ENCODE measurements at places on chromosomes 12 and 14.

DNA sequence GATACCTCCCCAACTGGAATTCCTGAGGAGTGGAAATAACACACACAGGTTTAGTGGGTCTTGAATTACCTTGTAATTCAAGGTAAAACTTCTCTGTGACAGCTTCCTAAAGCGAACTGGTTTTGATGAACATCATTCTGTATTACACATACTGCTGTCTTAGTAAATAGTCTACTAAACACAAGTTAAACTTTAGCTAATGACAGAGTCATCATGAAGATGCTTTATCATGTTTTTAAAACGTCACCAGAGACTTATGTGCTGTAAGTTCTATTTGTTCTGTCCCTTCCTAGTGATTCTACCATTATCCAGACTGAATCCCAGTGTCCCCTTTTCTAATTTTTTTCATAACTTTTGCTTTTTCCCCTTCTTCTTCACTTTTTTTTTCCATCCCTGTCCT lies 11.6 kb upstream of the GXYLT1 start:
- no peak for DNase-seq

- no peak for DNase-seq
Measured at GRCh38 chr14:61362072-61362750, 40.8 kb downstream of the PRKCH start.

DNA sequence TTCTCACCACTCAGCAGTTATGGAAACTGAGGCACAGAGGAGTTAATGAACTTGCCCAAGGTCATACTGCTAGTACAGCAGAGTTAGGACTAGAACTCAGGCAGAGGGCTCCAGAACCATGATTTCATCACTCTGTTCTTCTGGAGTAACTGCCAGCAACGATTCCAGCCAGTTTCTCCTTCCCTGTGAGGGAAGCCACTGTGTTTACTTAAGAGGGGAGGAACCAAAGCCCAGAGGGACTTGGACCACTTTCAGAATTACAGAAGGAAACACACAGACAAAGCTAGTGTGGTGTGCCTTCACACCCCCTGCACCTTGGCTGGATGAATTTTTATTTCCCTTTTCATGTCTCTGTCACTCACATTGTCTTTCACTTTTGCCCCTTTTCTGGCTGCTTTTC lies 398.2 kb downstream of the DPF3 start:
- no peak for DNase-seq

DNA sequence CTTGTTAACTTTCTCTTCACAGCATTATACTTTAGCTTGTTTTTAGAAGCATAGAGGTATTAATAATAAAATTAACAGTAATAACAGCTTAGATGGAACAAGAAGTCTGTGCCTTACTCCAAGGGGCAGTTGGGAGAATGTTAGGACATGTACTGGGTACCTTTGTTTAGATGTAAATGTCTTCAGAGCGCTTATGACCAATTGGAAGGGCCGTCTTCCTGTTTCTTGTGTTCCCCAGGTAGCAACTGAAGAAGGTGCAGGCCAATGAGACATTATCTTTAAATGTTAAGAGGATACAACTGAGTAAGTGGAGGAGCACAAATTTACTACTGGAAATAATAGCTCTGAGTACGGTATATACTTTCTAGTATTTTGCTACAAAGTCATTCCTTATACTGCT lies 180.9 kb upstream of the SYT1 start:
- DNase-seq, result no peak

DNA sequence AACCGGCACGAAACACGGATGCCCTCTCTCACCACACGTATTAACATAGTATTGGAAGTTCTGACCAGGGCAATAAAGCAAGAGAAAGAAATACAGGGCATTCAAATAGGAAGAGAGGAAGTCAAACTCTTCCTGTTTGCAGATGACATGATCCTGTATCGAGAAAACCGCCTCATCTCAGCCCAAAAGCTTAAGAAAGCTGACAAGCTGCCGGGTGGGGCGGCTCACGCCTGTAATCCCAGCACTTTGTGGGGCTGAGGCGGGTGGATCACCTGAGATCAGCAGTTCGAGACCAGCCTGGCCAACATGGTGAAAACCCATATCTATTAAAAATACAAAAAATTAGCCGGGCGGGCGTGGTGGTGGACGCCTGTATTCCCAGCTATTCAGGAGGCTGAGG lies 17.7 kb downstream of the OR6S1 start:
- no peak for DNase-seq

DNA sequence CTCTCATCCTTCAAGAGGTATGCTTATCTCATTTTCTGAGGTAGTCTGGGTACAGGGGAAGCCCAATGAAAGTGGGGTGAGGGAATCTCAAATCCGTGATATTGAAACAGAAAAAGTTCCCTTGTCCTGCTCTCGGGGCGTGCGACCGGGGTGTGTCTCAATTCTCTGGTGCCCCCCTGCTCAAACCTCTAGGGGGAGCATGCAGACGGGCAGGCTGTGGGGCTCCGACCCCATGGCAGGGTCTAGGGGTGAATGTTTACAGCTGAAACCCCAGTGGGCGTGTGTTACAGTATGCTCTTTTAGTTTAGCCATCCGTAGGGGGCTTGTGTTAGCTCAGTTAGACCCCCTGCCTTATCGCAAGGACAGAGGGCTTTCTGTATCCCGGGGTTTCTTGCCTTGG lies 68.7 kb downstream of the PTPRQ start:
- DNase-seq, result no peak

DNA sequence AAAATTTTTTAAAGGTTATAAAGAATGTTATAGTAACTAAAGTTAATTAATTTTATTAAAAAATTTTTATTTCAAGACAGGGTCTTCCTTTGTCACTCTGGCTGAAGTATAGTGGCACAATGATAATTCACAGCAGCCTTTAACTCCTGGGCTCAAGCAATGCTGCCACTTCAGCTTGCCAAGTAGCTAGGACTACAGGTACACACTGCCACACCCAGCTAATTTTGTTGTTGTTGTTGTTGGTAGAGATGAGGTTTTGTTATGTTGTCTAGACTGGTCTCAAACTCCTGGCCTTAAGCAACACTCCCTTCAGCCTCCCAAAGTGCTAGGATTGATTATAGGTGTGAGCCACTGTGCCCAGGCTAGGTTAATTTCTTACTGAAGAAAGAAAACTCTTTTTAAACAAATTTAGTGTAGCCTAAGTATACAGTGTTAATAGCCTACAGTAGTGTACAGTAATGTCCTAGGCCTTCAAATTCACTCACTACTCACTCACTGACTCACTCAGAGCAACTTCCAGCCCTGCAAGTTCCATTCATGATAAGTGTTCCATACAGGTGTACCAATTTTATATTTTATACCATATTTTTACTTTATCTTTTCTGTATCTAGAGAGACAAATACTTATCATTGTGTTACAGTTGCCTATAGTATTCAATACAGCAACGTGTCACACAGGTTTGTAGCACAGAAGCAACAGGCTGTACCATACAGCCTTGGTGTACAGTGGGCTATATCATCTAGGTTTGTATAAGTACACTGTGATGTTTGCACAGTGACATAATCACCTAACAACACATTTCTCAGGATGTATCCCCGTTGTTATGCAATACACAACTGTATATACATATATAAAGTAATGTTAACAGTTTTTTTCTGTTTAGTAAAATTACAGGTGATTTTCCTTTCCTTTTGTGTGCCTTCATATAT lies 24.7 kb upstream of the DNAAF2 start:
- DNase-seq, result no peak

- no peak for DNase-seq
Measured at GRCh38 chr14:21086908-21087293, 11.6 kb downstream of the ZNF219 start.

DNA sequence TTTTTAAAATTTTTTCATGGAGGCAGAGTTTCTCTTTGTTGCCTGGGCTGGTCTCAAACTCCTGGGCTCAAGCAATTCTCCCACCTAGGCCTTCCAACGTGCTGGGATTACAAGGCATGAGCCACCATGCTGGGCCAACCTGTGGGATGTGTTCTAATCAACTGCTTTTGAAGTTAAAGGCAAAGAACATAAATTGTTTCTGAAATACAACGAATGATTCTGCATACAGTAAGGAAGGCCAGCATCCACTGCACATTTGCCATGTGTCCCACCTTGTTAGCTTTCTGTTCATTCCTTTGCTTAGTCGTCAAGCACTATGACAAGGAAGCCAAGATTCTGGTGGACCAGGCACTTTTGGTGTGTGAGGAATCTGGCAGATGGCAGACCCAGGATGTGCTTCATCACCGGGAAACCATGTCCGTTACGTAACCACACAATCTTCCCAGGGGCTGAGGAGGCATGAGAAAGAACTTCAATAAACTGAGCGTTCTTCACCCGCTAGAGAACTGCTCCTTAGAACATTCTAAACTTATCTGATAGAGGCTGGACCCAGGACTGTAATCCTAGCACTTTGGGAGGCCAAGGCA lies 24.5 kb downstream of the MOK start:
- DNase-seq, result no peak

DNA sequence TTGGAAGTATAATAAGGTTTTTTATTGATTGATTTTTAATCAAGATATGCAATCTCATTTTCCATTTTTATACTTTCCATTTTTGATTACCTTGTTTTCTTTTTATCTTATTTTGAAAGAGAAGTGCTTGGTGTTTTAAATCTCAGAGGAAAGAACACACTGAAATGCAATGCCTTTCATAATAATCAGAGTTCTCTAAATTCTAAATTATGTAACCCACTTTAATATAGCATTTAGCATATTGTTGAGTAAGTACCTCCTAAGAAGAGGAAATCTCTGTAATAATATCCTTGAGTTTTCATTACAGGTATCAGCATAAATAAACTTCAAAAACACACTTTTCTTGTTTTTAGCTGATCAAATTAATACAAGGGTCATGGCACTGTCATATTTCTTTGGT lies 96.9 kb downstream of the GTF2A1 start:
- no peak for DNase-seq

GRCh38 chr12:48956279-48957140 lies 777 bp downstream of the ARF3 start:
- peak; percentile 63 for DNase-seq

GRCh38 chr14:102930138-102930752 lies 7.8 kb downstream of the AMN start:
- no peak for DNase-seq

DNA sequence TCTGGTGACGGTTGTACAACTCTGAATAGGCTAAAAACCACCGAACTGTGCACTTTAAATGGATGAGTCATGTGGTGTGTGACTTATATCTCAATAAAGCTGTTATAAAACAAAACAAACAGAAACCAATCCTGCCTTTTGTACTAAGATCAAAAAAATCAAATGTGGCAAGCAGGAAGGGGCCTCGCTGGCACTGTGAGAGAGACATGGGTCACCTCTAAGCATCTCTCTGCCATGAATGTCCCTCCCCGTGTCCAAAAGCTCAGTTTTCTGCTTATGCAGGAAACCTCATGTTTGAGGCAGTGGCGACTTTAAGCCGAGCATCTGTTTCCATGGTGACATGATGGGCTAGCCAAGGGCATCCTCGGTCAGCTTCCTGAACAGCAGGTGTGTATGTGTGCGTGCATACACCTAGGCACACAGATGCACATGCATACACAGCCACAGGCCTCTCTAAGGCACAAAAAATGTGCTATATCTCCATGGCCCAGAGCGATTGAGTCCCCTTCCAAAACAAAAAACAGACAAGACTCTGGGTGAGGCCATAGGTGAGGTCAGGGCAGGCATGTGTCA lies 44.4 kb downstream of the ARL6IP4 start:
- DNase-seq, result no peak

DNA sequence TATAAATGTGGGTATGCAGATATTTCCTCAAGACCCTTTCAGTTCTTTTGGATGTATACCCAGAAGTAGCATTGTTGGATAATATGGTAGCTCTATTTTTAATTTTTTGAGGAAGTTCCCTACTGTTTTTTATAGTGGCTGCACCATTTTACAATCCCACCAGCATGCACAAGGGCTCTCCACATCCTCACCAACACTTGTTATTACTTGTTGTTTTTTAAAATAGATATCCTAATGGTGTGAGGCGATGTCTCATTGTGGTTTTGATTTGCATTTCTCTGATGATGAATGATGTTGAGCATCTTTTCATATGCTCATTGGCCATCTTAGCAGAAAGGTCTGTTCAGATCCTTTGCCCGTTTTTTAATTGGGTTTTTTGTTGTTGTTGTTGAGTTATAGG lies 47.1 kb downstream of the DIP2B start:
- no peak for DNase-seq

GRCh38 chr12:19215115-19215514 lies 85.6 kb downstream of the PLEKHA5 start:
- DNase-seq, result no peak

DNA sequence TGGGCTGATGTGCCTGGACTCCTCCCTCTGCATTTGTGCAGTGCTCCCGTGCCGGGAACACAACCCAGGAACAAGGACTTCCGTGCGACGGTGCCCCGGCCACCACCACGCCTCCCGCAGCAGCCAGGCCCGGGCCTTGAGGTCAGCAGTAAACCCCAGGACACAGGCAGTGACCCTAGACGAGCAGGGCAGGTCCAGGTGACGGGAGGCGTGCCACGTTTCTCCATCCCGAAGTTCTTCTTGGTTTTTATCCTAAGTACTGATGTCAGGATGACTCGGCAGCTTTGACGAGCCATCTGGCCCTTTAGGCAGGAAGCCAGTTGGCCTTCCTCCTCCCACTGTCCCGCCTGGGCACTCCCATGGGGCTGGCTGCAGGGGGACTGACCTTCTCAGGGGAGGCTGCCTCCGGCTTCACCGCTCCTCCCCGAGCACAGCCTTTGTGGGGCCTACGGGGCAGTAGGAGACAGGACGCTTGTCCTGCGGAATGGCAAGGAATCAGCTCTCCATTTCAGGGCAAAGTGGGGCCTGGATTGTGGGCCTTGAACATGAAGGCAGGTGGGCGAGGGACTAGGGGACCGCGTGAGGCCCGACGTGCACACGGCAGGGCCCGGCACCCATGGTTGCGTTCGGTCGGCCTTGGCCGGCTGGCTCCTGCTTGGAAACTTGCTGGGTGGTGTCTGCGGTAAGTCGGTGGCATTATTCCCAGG lies 94.1 kb downstream of the FBXL14 start:
- DNase-seq, result no peak

DNA sequence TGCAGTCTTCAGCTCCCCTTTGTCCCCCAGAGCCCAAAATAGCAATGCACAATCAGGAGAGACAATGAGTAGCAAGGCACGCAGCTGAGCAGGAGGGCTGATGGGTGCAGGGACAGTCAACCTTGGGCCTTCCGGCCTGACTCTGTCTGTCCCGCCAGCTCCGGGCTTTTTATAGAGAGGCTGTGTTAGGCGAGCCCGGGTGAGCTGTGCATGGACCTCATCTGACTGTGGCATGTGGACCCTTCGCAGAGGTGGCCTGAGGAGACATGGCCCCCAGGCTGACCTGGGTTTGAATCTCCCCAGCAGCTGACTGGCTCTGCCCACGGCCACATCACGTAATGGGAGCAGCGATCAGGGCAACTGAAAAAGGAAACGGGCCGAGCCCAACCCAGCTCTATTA lies 177.9 kb downstream of the TSPAN9 start:
- DNase-seq, result no peak

DNA sequence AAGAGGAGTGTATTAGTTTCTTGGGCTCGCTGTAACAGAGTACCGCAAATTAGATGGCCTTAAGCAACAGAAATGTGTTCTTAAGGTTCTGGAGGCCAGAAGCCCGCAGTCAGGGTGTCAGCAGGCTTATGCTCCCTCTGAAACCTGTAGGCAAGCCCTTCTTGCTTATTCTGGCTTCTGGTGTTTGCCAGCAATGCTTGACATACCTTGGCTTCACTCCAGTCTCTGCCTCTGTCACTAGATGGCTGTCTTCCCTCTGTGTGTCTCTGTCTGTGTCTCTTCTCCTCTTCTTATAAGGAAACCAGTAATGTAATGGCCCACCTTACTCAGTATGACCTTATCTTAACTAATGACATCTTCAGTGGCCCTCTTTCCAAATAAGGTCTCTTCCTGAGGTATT lies 85.1 kb downstream of the DERA start:
- no peak for DNase-seq

All from NCI-H2081 treated with DMSO at 0.1 percent for 48 hours (cell line).